Right ventricle myocardium superior (tissue), 1 donor: ENCODE measurements at places on chromosomes 5 and 9. TPM values are rescaled to one million over a fixed set of nuclear protein-coding genes. Genes with fewer than 3 reads are reported as not detected.

Gene TMEFF1
- not detected for total RNA-seq

Gene SHISAL2B
- not detected for total RNA-seq

Gene C5
- total RNA-seq, result 1.0 TPM

Gene PFN3
- not detected for total RNA-seq

Gene FSTL4
- not detected for total RNA-seq

Gene ZNF454
- total RNA-seq, result 1.5 TPM

Gene PRUNE2
- total RNA-seq, result 1.3 TPM

Gene CCL27
- total RNA-seq, result not detected

Gene IL7R
- 0.67 TPM for total RNA-seq

Gene KIF20A
- total RNA-seq, result 0.65 TPM

Gene FBXO38
- total RNA-seq, result 28.9 TPM

Gene KLF9
- 50.9 TPM for total RNA-seq

Gene ATOX1
- total RNA-seq, result 61.7 TPM

Gene SH2D3C
- 18.2 TPM for total RNA-seq

Gene NMUR2
- total RNA-seq, result not detected

Gene CDKN2B-AS1
- not detected for total RNA-seq

Gene TLX3
- total RNA-seq, result not detected

Gene SPATA31D4
- not detected for total RNA-seq

Gene PCDHGA7
- 7.7 TPM for total RNA-seq

Gene PDE8B
- total RNA-seq, result 0.62 TPM

Gene ADCY2
- 0.40 TPM for total RNA-seq

Gene ACTBL2
- not detected for total RNA-seq

Gene MAT2B
- 60.0 TPM for total RNA-seq

Gene GPR21
- total RNA-seq, result not detected

Gene AFAP1L1
- 42.2 TPM for total RNA-seq

Gene MEIKIN
- total RNA-seq, result not detected

Gene IL6ST
- total RNA-seq, result 137 TPM

Gene LRRC19
- not detected for total RNA-seq

Gene ARHGEF39
- 0.24 TPM for total RNA-seq

Gene SPATA6L
- 0.35 TPM for total RNA-seq

Gene VCP
- total RNA-seq, result 217 TPM

Gene ANKRD20A1
- 1.6 TPM for total RNA-seq

Gene HTR4
- 0.22 TPM for total RNA-seq

Gene OR1J4
- not detected for total RNA-seq

Gene FYB1
- total RNA-seq, result 4.2 TPM

Gene SLC6A3
- total RNA-seq, result not detected

Gene EGFL7
- 61.5 TPM for total RNA-seq

Gene CFAP77
- 2.0 TPM for total RNA-seq

Gene PRR7
- total RNA-seq, result 0.59 TPM

Gene HSDL2
- total RNA-seq, result 292 TPM

Gene ARID3C
- total RNA-seq, result not detected

Gene MUSK
- 2.1 TPM for total RNA-seq

Gene AK6
- total RNA-seq, result 42.3 TPM

Gene SYK
- 6.5 TPM for total RNA-seq

Gene MED7
- 9.5 TPM for total RNA-seq

Gene TMC1
- not detected for total RNA-seq

Gene NR2F1
- 0.70 TPM for total RNA-seq

Gene TEX48
- not detected for total RNA-seq

Gene C9orf153
- total RNA-seq, result 0.22 TPM

Gene ERAP2
- total RNA-seq, result 5.3 TPM

Gene TYRP1
- total RNA-seq, result 50.2 TPM

Gene CCL21
- 4.9 TPM for total RNA-seq

Gene KLF4
- 32.4 TPM for total RNA-seq

Gene EGFLAM
- total RNA-seq, result 9.1 TPM

Gene SCGB3A2
- total RNA-seq, result not detected

Gene EDIL3
- total RNA-seq, result 1.7 TPM

Gene ALDH7A1
- total RNA-seq, result 41.6 TPM

Gene TRIM14
- 4.9 TPM for total RNA-seq

Gene PCDHB8
- total RNA-seq, result 2.1 TPM
